Neural crest cell (in vitro differentiated cells): ENCODE measurements at places on chromosomes 13 and 19.

DNA sequence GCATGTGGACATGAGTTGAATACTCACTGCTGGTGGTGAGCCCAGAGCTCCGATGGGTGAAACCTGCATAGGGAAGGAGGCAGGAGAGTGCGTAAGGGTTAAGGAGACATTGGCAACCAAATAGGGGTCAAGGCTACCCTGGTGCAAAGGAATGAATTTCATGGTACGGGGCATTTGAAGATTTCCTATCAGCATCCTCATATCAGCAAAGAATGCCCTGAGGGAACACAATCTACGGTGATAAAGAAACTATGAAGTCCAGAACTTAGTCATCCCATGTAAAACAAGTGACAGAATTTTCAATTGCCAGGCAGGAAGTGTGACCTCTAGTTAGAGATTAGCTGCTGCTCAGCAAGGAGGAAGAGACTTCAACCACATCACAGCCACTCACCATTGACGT lies 64.9 kb downstream of the MBD3L1 start:
- DNase-seq: no peak

DNA sequence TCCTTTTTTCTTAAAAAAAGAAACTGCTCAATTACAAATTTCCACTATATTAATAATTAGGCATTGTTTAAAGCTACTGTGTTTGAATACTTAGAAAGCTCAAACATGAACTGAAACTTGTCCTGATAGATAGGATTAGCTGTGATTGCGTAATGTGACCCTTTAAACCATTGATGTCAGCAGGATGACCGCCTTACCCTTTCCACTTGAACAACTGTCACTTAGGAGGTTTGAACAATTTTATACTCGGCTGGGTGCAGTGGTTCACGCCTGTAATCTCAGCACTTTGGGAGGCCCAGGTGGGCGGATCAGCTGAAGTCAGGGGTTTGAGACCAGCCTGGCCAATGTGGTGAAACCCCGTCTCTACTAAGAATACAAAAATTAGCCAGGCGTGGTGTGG lies 2.9 kb downstream of the LAMP1 start:
- no peak for DNase-seq

DNA sequence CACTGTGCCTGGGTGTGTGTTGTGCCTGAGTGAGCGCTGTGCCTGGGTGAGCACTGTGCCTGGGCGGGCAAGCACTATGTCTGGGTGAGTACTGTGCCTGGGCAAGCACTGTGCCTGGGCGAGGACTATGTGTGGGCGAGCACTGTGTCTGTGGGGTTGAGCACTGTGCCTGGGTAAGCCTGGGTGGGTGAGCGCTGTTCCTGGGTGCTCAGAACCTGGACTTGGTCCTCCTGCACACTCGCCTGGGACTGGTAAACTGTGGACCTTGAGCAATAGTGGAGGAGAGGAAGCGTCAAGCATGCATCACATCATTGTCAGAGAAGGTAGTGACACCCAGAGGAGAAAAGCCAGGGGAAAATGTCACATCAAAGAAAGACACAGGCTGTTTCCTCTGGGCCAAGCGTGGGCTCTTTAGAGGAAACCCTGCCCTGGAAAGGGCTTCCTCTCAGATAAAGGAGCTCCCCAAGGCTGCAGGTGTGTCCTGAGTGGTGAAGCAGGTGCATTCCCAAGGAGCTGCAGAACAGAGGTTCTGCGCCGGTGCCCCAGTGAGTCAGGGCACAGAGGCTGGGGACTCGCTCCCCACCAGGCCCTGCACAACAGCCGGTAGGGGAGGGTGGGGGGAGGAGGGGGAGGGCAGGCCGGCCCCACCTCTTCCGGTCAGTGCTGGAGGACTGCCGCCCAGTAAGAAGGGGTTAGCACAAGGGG lies 141.2 kb downstream of the TEX29 start:
- DNase-seq: no peak

DNA sequence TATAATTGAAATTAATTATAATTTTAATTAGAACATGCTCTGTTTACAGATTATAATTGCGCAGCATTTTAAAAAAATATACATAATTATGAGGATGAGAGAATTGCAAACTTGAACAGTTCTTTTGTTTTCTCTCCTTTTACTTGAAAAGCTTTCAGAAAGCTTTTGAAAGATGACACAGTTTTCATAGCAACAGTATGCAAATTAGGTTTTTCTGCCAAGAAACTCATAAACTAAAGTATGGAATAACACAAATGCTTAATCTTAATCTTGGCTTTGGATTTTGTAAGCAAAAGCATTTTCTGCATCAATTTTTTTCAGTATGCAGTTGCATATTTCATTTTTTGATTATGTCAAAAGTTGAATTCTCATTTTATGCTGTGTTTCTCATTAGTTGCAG lies 32.8 kb upstream of the AKAP11 start:
- no peak for DNase-seq

GRCh38 chr13:112984954-112985802 lies 16.2 kb downstream of the MCF2L start:
- no peak for DNase-seq

DNA sequence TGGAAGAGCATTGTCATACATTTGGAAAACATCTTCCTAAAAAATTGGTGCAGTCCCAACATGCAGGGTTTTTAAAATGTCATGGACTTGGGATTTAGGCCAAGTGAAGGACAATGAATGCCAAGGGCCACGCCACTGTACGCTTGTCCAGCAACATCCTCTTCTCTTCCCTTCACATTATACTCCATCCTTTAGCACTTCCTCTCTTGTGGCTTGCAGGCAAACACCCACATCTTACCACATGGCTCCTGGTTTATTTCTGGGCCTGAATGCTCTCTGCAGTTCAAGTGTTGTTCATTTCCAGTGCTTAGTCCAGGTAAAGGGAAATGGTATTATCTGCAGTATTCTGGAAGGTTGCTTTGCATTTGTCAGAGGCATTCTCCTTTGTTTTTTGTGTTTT lies 45.0 kb downstream of the CBY2 start:
- DNase-seq: no peak

DNA sequence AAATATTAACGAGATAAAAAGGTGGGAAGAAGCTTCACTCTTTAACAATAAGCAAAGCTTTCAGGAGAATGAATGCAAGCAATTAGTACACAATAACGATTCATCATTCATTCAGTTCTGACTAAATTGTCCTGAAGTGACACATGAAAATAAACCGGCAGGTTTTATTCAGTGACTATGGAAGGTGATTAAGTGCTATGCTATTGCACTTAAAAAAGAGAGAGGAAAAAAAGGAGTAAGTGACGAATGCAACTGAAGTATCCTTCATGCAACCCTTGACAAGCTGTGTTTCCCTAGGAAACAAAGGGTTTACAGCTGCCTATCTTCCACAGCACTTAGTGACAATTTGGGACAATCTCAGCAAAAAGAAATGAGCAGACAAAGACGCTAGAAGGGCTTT lies 1.4 kb downstream of the LIG4 start:
- DNase-seq: no peak

- no peak for DNase-seq
These were observed 114.8 kb downstream of the KATNAL1 start for GRCh38 chr13:30192320-30193093.

DNA sequence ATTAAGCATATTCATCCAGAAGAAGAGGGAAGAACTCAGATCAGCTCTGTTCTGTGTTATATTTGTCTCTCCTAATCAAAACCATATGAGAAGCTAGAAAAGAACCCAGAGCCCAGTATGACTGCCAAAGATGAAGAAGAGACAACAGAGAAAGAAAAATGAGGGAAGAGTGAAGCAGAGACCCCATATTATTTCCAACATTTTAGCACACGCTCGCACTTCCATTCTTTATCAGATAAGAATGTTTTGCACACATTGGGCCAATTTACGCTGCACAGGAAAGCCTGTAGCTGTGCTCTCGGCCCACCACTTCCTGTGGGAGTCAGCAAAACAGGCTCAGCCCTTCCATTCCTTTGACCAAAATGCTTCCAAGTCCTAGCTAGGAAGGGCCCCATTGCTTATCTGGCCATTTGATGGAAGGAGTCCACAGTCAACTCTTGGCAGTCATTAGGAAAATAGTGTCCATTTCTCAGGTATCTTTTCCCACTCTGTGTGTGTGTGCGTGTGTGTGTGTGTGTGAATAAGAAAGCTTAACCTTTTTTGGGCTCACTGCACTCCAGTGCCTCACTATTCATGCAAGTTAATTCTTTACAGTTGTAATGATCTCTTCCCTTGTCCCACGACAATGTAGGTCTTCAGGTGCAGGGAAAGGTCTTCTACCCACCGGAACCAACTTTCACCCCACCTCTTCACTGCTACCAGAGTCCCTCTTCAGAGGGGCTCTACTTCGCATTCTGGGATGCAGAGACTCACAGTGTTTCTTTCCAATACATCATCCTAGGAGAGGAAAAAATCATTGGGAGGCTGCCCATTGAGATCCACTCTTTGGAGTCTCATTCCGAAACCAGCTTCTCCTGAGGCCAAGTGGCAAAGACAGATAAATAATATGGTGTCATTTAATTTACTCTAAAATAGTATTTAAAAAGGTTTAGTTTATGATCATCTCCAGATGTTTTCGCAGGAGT lies 237.5 kb downstream of the COG6 start:
- DNase-seq: no peak

- DNase-seq: no peak
These were observed 394.3 kb downstream of the FOXO1 start for GRCh38 chr13:40271931-40272775.

- peak; percentile 39 for DNase-seq
These were observed 14.1 kb downstream of the SHANK1 start for GRCh38 chr19:50705422-50706019.

GRCh38 chr13:50467156-50468110 lies 376.1 kb downstream of the DLEU7 start:
- DNase-seq: no peak

DNA sequence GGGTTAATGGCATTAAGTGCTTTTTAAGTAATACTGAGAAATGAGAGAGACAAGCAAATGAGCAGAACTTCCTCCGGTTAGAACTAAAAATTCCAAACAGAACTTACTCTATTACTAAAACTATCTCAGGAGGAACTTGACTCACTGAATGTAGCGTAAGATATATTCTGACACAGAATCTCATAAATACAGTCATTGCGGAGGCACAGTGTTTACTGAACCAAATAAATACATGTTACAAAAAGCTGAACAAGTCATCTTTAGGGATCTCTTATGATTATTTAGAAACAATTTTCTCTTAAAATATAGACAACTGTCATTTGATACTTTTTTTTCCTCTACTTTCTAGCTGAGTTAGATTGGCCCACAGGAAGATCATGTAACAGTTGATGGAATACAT lies 283.1 kb downstream of the KLF12 start:
- no peak for DNase-seq

DNA sequence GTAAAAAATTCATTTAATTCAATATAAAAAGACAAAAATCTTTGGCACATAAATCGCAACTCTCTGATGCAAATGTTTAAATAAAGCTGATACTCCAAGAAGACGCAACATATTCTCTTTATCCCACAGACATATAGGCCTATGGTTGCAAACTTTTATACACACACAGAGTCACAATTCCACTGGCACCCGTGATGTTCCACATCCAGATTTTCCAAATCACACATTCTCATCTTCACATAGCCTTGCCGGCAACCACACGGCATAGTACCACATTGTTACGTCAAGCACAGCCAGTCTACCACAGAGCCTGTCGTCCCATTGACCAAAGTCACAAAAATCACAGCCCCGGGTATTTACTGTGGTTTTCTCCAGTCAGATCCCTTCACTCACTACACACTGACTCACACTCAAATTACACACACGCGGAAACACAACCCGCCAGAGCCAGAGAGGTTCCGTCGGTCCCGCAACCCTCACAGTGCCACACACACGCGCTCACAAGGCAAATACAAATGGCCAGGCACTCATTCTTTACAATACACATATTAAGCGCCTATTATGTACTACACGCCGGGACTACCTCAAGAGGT lies 546 bp upstream of the ZNF546 start:
- peak; percentile 12 for DNase-seq

DNA sequence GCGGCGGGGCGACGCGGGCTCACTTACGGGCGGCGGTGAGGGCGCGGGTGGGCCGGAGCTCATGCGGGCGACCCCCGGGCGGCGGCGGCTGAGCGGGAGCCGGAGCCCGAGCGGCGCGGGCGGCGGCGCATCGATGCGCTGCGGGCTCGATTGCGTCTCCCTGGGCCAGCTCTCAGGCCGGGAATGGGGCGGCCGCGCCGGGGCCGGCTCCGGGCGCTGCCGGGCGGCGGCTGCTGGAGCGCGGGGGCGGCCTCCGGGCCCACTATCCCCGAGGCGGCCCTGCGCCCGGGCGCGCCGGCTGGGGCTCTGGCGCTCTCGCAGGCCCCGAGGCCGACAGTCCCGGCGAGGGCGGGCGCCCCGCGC lies 1.4 kb upstream of the TSHZ3 start:
- peak; percentile 41 for DNase-seq

GRCh38 chr13:73765651-73766384 lies 368.4 kb downstream of the KLF12 start:
- peak; percentile 60 for DNase-seq

DNA sequence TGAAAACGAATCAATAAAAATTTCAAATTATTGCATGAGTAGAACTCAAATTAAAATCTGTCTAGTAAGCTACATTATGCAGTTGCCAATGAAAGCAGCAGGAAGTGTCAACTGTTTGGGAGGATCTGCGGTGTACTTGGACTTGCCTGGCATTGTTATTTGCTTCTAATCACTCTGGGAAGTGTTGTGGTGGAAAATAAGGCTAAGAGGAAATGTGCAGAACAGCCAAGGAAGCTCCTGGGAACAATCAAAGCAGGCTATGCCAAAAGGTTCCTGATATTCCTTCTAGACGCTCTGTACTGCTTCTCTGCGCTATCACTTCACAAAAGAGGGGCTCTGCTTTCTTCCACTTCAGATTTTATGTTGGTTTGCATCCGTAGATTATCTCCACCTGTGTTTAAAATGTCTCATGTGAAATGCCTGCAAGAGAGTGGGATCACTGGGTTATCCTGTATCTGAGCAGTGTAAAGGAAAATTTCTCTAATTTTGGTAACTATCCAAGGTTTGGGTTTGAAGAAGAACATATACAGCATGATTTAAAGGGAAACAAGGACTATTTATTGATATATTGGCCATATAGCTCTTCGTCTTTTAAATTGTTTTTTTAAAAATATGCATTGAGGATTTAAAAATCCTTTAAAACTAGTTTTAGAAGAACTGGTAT lies 182.7 kb upstream of the CSNK1A1L start:
- no peak for DNase-seq

DNA sequence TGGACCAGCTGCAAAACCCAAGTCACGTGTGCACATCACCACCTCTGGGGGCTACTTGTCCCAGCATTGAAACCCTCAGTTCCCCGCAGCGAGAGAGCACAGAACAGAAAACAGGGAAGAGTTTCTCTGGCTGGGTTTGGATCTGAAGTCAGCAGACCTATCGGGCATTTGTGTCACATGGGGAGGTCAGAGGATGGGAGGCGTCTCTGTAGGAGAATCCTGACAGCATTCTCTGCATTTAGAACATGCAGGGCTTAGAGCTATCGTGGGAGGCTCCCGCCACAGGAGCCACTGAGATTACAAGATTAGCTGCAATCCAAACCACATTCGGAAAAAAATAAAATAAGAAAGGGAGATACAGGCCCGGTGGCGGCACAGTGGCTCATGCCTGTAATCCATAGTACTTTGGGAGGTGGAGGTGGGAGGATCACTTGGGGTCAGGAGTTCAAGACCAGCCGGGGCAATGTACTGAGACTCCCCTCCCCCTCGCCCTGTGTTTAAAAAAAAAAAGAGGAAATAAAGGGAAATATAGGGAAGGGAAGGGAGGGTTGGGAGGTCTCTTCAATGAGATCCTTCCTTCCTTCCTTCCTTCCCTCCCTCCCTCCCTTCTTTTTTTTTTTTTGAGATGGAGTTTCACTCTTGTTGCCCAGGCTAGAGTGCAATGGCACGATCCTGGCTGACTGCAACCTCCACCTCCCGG lies 2.9 kb upstream of the TLE6 start:
- DNase-seq: no peak

- no peak for DNase-seq
These were observed 5.5 kb upstream of the MRI1 start for GRCh38 chr19:13758795-13759194.

- DNase-seq: peak; percentile 54
These were observed 647 bp upstream of the KLF12 start for GRCh38 chr13:74134777-74135325.
